ENCODE measurements at places on chromosomes 5 and 9. TPM values are rescaled to one million over a fixed set of nuclear protein-coding genes. Genes with fewer than 3 reads are reported as not detected.

Gene TRAF1
- total RNA-seq = 2.2 TPM

Gene SNCB
- total RNA-seq = not detected

Gene PCDHB12
- total RNA-seq = not detected

DNA sequence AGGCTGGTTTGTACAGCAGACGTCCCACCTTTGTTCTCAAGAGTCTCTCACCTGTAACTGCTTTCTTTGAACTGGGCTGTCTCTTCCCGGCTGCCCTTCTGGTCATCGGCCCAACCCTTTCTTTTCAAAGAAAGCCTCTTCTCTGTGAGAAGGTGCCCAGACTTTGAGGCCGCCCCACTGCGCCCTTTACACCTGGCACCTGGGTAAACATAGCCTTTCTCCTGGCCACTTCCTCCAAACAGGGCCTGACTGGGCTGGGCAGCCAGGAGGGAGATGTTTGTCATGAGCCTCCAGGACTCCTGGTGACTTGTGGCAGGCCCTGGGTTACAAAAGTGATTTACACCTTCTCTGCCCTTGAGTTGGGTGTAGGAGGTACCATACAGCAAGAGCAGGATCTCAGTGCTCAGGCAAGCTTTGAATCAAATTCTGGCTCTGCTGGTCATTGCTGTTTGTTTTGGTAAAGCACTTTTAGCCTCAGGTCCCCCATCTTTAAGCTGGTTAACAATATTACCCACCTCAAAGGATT lies 127.2 kb upstream of the CXCL14 start:
- DNase-seq = no peak

All from hematopoietic multipotent progenitor cell (in vitro differentiated cells).